ENCODE measurements at places on chromosomes 3 and 15. TPM values are rescaled to one million over a fixed set of nuclear protein-coding genes. Genes with fewer than 3 reads are reported as not detected.

GRCh38 chr3:32405155-32405554 is 13.5 kb downstream of the CMTM7 start:
- no peak for DNase-seq

- DNase-seq = no peak
Observed at GRCh38 chr15:53457479-53457878, 302.0 kb downstream of the WDR72 start.

GRCh38 chr3:129628169-129628522 is 21.7 kb upstream of the PLXND1 start:
- DNase-seq = no peak

IQCF5 gene
- total RNA-seq = not detected

SNX33 gene
- total RNA-seq = 32.3 TPM

GRCh38 chr15:68565726-68566125 is 13.1 kb upstream of the CORO2B start:
- no peak for DNase-seq

MME gene
- 174 TPM for total RNA-seq

DNA sequence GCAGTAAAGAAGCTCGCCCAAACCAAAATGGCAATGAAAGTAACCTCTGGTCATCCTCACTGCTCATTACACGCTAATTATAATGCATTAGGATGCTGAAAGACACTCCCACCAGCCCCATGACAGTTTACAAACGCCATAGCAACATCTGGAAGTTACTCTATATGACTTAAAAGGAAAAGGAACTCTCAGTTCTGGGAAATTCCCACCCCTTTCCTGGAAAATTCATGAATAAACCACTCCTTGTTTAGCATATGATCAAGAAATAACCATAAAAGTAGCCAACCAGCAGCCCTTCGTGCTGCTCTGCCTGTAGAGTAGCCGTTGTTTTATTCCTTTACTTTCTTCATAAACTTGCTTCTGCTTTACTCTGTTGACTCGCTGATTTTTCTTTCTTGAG is 164.6 kb downstream of the SMAD6 start:
- DNase-seq = no peak

- DNase-seq = no peak
Observed at GRCh38 chr3:29901097-29901496, 620.2 kb downstream of the RBMS3 start.

GRCh38 chr3:178022599-178022998 is 513.6 kb upstream of the KCNMB2 start:
- no peak for DNase-seq

C2CD4A gene
- total RNA-seq = 0.09 TPM

- DNase-seq = no peak
Observed at GRCh38 chr15:63860155-63860554, 26.4 kb upstream of the HERC1 start.

- DNase-seq = no peak
Observed at GRCh38 chr3:138862924-138863775, 28.4 kb upstream of the PIK3CB start.

SUSD5 gene
- total RNA-seq = 10.9 TPM

DNA sequence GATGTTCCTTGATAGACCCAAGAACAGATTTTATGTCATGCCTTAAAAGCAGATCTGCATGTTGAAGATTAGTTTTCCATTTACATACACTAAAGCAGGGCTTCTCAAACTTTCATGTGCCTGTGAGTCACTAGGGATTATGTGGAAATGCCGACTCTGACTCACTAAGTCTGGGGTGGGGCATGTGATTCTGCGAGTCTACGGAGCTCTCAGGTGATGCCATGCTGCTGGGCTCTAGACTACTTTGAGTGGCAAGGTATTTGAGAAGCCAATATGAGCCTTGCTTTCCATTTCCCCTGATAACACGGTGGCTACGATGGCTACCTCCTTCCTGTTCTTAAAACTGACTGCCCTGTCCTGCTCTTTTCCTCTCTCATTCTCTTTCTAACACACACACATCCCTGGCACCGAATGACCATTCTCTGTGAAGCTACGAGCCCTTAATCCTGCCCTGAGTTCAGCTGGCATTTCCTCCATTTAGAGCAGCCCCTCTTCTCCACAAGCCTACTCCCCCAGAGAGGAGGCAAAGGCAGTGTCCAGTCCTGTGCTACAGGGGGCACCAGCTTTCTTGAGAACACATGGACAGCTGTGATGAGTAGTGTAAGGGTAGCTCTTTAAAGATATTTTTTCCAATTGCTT is 39.7 kb upstream of the PYGO1 start:
- no peak for DNase-seq

SHISA5 gene
- total RNA-seq = 120 TPM

ELL3 gene
- 1.3 TPM for total RNA-seq

GRCh38 chr3:52240059-52240885 is 1.3 kb upstream of the TWF2 start:
- no peak for DNase-seq

KLF15 gene
- 73.1 TPM for total RNA-seq

CYB561D2 gene
- total RNA-seq = 29.7 TPM

GRCh38 chr3:142724682-142725356 is 985 bp downstream of the TRPC1 start:
- no peak for DNase-seq

FAM81A gene
- total RNA-seq = not detected

DNA sequence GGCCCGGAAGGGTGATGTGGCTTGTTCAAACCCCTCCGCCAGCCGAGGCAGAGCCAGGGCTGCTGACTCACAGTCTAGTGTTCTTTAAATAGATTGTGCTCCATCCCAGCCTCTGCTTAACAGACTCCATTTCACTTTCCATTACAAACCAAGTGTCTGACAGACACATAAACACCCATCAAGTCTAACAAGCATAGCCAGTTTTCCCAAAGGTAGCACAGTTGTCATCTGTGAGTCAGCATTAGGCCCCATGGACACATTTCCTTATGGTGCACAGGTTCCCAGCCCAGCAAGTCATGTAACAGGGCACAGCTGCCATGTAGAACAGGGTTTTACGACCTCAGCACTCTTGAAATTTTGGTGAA is 109.9 kb upstream of the RAP2B start:
- DNase-seq = no peak

- DNase-seq = no peak
Observed at GRCh38 chr3:19688767-19689166, 245.2 kb downstream of the EFHB start.

DNA sequence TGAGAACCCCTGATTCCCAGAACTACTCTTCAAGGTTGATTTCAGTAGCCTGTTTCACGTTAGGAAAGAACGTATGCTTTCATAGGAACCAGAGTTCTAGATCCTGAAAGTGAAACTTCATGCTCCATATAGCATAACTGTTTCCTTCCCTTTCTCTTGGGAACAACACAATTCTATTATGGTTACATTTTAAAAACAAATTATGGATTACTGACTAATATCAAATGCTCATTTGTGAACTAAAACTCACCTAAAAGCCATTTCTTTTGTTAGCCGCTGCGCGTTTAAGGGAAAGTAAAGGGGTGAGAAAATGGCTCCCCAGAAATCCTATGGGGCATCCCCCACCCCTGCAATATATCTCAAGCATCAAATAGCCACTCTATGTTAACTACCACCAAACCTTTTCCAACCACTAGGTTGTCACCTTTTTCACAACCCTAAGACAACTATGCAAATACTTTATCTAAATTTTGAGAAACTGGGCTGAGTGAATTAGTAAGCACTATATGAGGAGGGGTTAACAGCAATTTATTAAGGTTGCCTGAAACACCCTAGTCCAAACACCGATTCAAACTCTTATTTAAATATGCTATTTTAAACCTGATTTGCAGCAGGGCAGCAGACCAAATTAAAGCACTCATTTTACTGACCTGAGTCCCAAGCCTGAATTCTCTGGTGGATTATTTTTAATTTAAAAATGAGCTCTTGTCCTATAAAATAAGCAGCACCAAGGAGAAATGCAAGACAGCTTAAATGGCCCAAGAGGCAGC is 2.4 kb downstream of the SIAH2 start:
- DNase-seq = no peak

SLC2A2 gene
- total RNA-seq = not detected

DNA sequence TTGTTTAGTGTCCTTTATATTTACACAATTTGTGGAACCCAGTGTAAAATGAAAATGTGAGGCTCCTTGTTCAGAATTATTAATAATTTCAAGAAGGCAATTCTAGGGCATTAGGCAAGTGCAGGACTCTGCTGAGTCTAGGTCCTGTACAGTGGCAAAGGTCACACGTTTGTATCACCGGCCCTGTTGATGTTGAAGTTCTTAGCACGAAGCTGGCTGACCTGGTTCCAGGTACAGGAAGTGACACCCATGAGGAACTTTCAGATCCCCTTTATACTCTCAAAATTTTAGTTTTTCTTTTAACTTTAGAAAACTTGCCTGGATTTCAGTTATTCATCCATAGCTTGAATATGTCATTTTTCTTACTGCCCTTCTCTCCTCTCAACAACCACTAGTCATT is 349.4 kb downstream of the CNTN6 start:
- DNase-seq = no peak

HAPLN3 gene
- total RNA-seq = 17.2 TPM

ZKSCAN7 gene
- total RNA-seq = 4.3 TPM

KNL1 gene
- 0.95 TPM for total RNA-seq

DNA sequence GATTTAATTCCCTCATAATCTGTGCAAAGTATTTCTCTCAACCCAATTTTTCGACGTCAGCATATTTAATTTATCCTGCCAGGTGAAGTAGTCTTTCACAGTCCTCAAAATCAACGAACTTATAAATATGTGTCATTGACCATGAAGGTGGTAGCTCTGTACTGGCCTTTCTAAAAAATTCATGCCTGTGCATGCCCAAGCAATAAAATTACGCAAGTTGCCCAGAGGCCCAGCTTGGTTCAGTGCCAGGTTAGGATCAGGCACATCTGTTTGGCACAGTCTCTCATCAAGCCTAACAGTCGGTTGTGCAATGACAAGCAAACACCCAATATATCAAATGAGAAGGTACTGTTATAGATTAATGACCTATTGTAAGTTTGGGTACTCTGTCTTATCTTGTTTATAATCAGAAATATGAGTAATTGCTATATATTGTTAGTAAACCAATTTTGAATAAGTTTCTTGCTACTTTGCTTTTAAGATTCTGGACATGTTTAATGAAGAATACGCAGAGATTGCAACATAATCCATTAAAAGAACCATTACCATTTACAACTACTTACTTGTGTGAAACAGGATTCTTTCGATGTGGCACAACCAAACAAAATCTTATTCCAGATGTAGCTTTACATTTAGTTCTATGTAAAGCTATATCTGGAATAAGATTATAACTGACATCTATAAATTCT is 159.0 kb upstream of the IL12A start:
- DNase-seq = no peak

- DNase-seq = no peak
Observed at GRCh38 chr15:77599899-77600298, 32.8 kb downstream of the LINGO1 start.

GRCh38 chr3:144121661-144122060 is 150.0 kb downstream of the DIPK2A start:
- DNase-seq = no peak

GRCh38 chr3:62088472-62089104 is 284.8 kb downstream of the FEZF2 start:
- DNase-seq = no peak

All from omental fat pad (tissue), 4 donors.